ENCODE measurements at places on chromosomes 4 and X. TPM values are rescaled to one million over a fixed set of nuclear protein-coding genes. Genes with fewer than 3 reads are reported as not detected.

GRCh38 chr4:13092702-13093101 is 391.4 kb downstream of the RAB28 start:
- no peaks in the 10 kb centered on the region for H3K4me1 ChIP-seq
- H3K36me3 ChIP-seq = no peaks in the 10 kb centered on the region
- H3K4me3 ChIP-seq = no peak overlapping the region
- no peaks in the 10 kb centered on the region for H3K27me3 ChIP-seq
- DNase-seq = no peak
- no peak overlapping the region for H3K27ac ChIP-seq

DNA sequence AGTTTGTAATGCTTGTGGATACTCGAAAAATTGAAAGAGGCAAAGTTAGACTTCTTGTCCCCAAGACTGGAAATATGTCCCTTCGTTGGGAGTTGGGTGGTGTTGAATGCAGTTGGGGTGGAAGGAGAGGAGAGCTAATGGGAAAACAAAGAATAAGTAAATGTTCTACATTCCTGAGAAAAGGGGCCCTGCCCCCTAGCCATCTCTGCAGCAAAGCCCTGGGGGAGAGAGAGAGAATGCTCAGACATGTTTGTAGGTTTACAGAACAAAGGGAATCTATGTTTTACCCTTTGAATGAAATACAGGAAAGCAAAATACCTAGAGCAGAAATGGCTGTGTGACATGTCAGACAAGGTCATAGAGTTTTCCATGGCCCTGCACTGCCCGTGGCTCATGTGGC is 88.1 kb downstream of the RASL11B start:
- no peak overlapping the region for H3K4me3 ChIP-seq
- no peak for DNase-seq
- no peaks in the 10 kb centered on the region for H3K27me3 ChIP-seq

- no peak for DNase-seq
- no peaks in the 10 kb centered on the region for H3K4me1 ChIP-seq
- no peaks in the 10 kb centered on the region for H3K36me3 ChIP-seq
- H3K27ac ChIP-seq = no peak overlapping the region
- H3K27me3 ChIP-seq = no peaks in the 10 kb centered on the region
Measured at GRCh38 chrX:130885508-130885907, 17.5 kb downstream of the ENOX2 start.

DNA sequence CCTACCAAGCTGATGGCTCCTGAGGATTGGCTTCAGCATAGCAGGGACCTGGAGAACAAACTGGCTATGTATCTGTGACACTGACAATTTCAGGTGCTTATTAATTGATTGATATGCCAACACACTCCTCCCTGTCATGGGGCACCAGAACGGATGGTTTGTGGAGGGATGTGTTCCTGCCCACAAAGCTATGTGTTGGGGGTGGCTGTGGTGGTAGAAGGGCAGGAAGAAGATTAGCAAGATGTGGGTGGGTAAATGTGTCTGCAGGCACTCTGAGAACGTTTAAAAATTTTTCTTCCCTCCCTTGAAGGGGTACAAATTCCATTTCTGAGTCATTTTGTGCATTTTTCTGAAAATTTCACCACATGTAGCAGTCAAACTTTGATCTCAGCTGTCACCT is 55.0 kb upstream of the SCML1 start:
- no peak overlapping the region for H3K27ac ChIP-seq
- no peak for DNase-seq

DNA sequence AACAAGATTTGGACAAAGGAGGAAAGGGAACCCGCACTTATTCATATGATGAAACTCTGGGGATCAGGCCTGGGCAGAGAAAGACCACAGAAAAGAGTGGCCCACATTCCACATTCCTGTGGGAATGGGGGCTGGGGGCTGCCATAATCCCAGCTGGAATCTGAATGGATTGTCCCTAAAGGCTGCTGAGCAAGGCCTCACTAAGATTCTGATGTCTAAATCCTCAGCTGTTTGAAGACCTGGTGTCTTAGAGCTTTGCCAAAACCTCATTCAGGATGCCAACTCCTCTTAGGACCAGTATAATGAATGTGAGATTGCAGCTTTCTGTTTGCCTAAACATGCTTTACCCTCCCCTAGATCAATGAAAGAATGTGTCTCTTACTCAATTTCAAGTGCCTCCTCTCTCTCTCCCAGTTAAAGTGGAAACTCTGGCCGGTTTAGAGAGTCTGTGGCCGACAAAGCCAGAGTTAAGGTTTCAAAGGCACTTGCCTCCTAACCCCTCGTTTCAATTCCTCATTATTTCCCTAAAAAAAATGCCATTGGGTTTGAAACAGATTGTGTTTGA is 33.3 kb upstream of the GPC4 start:
- DNase-seq = no peak
- H3K4me3 ChIP-seq = no peak overlapping the region
- H3K27me3 ChIP-seq = no peaks in the 10 kb centered on the region

GRCh38 chrX:2572740-2573139 is 72.0 kb upstream of the DHRSX start:
- H3K36me3 ChIP-seq = no peaks in the 10 kb centered on the region
- no peak for DNase-seq
- no peak overlapping the region for H3K4me3 ChIP-seq

DNA sequence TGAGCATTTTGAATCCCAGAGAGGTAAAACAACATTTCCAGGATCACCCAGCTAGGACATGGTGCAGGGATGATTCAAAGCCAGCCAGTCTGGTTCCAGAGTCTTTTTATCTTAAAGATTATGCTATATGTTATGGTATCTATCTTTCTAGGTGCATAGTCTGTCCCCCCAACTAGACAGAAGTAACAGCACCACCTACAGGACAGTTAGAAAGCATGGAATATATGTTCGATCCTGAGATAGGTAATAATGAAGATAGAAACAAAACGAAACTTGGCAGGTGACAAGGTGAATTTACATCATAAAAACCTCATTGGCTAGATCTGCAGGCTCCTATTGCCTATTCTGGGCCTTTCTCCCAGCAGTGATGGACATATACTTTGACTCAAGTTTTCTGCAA is 723.2 kb downstream of the SMARCA1 start:
- no peaks in the 10 kb centered on the region for H3K36me3 ChIP-seq
- no peak overlapping the region for H3K4me3 ChIP-seq
- H3K27me3 ChIP-seq = no peaks in the 10 kb centered on the region
- no peaks in the 10 kb centered on the region for H3K4me1 ChIP-seq
- no peak overlapping the region for H3K27ac ChIP-seq
- no peak for DNase-seq

DNA sequence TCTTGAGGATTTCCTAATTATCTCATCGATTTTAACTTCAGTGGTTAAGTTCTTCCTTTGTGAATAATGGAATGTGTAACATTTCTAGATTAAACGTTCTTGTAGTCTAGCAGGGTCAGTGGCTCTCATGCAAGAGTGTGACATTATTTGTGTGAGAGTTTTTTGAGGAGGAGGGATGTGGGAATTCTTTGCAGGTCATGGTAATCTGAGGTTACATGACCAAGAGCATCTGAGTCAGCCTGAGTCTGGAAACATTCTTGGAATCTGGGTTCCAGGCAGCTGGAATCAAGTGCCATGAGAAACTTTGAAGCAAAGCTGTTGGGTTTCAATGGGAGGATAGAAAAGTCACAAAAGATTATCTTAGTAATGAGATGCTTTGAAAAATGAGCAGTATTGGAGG is 49.5 kb downstream of the GK start:
- H3K27me3 ChIP-seq = no peaks in the 10 kb centered on the region
- DNase-seq = no peak
- no peaks in the 10 kb centered on the region for H3K36me3 ChIP-seq
- no peak overlapping the region for H3K27ac ChIP-seq
- H3K4me1 ChIP-seq = no peaks in the 10 kb centered on the region

DNA sequence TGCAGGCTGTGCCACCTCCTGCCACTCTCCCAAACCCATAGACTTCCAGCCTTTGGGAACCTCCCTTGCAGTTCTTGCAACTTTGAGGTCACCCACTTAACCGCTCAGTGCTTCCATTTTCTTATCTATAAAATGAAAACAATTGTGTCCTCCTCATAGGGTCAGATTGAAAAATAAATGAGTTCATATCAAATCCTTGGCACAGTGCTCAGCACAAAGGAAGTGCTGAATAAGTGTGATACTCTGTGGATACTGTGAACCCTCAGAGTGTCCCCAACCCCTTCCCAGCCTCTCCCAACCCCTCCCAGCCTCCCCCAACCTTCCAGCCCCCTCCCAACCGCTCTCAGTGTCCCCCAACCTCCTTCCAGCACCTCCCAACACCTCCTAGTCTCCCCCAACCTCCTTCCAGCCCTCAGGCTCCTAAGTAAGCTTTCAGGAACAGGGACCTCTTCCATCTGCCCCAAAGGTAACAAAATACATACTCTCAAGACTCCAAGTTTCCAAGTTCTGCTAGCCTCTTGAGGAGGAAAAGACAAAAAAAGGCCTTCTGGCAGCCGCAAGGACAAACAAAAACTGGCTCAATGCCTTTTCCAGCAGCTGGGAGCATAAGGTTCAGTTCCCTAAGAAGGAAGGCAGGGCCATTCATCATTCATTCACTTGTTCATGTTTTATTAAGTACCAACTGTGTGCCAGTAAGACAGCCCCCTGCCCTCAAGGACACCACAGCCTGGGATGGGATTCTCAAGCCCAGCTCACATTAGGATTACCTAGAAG is 46.1 kb upstream of the LGI2 start:
- no peak overlapping the region for H3K27ac ChIP-seq
- no peak overlapping the region for H3K4me3 ChIP-seq
- no peak for DNase-seq
- peaks cover 9% of the 10 kb centered on the region for H3K27me3 ChIP-seq

TKTL2 gene
- 0.07 TPM for total RNA-seq

CXCL6 gene
- total RNA-seq = not detected

DNA sequence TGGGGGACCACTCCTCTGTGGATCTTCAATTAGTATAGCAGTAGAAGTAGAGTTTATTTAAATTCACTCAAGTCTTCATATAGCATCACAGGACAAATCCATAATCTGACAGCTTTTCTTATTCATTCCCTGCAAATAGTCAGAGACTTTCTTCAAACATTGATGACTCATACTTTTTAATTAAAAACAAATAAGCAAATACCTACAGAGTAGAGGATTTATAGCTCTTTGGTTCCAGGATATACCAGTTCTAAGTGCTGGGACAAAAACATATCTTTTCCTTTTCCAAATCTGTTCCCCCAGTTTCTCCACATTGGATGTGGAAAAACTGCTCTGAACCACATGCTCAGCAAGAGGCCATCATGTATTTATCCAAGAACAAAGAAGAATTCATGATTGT is 24.1 kb downstream of the EMCN start:
- H3K4me1 ChIP-seq = no peaks in the 10 kb centered on the region
- H3K36me3 ChIP-seq = no peaks in the 10 kb centered on the region
- no peaks in the 10 kb centered on the region for H3K27me3 ChIP-seq
- no peak overlapping the region for H3K27ac ChIP-seq
- H3K4me3 ChIP-seq = no peak overlapping the region

DNA sequence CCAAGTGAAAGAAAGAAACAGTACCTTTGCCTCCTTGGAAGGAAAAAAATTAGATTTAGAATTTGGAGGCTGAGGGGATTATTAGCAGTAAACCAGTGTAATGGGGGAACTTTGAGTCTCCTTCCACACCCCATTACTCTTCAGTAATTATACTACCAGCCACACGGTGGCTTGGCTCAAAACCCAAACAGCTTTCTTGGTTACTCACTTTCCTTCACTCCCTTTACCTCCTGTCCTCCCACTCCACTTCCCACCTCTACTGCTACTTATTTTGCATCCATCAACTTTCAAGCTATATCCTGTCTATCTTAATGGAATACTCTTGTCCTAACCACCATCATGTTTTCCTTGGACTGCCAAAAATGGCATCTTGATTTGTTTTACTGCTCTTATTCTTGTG is 310.6 kb upstream of the AADAT start:
- H3K27me3 ChIP-seq = no peaks in the 10 kb centered on the region
- H3K36me3 ChIP-seq = no peaks in the 10 kb centered on the region
- no peak overlapping the region for H3K27ac ChIP-seq

- H3K27me3 ChIP-seq = peaks cover 22% of the 10 kb centered on the region
- H3K4me1 ChIP-seq = no peaks in the 10 kb centered on the region
- H3K27ac ChIP-seq = no peak overlapping the region
- H3K36me3 ChIP-seq = no peaks in the 10 kb centered on the region
- H3K4me3 ChIP-seq = no peak overlapping the region
Measured at GRCh38 chr4:26253968-26254367, 66.8 kb upstream of the RBPJ start.

DNA sequence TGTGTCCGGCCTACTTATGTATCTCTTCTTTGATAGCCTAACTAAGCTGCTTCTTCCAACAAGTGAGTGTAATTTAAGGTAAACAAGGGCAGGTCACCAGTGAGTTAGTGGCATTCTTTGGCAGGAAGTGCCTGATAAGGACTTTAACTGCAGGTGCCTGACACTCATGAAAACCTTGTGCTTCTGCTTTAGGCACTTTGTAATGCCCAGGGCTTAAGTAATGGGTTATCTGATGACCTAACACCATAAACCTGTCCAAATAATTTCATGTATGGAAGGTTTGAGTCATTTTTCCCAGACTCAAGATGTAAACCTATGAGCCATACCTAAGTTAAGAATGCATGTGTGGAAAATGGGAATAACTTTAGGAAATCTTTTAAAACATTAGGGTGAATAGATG is 43.0 kb downstream of the BCOR start:
- no peak overlapping the region for H3K4me3 ChIP-seq
- DNase-seq = no peak
- H3K4me1 ChIP-seq = no peaks in the 10 kb centered on the region
- peaks cover 99% of the 10 kb centered on the region for H3K36me3 ChIP-seq
- H3K27ac ChIP-seq = no peak overlapping the region

- H3K4me3 ChIP-seq = no peak overlapping the region
- H3K4me1 ChIP-seq = no peaks in the 10 kb centered on the region
- DNase-seq = no peak
- no peaks in the 10 kb centered on the region for H3K27me3 ChIP-seq
- no peak overlapping the region for H3K27ac ChIP-seq
Measured at GRCh38 chrX:9940421-9940820, 26.7 kb upstream of the CLDN34 start.

MTM1 gene
- 13.3 TPM for total RNA-seq

ATP8A1 gene
- 0.38 TPM for total RNA-seq

- no peaks in the 10 kb centered on the region for H3K27me3 ChIP-seq
- H3K4me3 ChIP-seq = peak overlapping the region; percentile 59
- H3K36me3 ChIP-seq = peaks cover 12% of the 10 kb centered on the region
- peaks cover 14% of the 10 kb centered on the region for H3K4me1 ChIP-seq
Measured at GRCh38 chr4:1010395-1011021, 918 bp upstream of the FGFRL1 start.

SH3TC1 gene
- 2.1 TPM for total RNA-seq

DNA sequence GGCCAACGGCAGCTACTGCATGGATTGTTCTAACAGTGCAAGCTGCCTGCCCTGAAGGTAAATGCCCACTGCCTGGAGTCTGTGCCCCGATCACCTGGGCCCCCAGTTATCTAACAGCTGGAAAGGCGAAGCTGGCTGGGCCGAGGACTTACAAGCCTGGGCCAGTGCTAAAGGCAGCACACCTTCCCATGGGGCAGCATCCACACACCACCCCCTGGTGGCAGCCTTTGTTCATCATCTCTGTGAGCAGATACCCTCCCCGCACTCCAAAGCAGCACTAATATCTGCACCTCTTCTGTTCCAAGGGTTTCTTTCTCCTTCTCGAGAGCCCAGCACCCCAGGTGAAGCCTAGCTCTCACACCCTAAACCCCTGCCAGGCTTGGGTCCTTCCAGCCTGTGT is 7.6 kb downstream of the SLC2A9 start:
- H3K4me3 ChIP-seq = no peak overlapping the region
- H3K27ac ChIP-seq = no peak overlapping the region
- peaks cover 6% of the 10 kb centered on the region for H3K27me3 ChIP-seq
- no peaks in the 10 kb centered on the region for H3K36me3 ChIP-seq

IDUA gene
- total RNA-seq = 13.6 TPM

SYN1 gene
- 0.38 TPM for total RNA-seq

GRCh38 chr4:112421911-112422310 is 94.1 kb downstream of the NEUROG2 start:
- no peaks in the 10 kb centered on the region for H3K4me1 ChIP-seq
- H3K4me3 ChIP-seq = no peak overlapping the region
- peaks cover 2% of the 10 kb centered on the region for H3K27me3 ChIP-seq
- H3K36me3 ChIP-seq = no peaks in the 10 kb centered on the region
